NCI-H2171 treated with DMSO at 0.1 percent for 48 hours (cell line): ENCODE measurements at places on chromosomes 4 and X.

DNA sequence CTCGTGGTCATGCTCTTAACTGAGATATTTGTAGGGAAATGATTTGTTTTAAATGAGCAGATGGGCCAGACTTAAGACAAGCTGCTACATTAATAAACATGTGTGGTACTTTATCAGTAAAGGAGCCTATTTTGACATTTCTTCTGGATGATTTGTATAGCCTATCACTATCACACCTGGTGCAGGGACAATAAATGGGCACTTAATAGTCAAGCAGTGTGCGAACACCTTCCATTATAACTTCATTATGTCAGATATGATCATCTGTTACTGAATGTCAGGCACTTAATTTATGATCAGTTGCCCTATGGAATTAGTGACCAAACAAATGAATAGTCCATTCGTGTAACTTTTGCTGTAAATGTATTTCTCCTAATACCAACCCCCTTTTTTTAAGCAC is 628.8 kb downstream of the ADGRL3 start:
- DNase-seq, result peak; percentile 77

GRCh38 chr4:7788694-7789425 is 150.8 kb downstream of the AFAP1 start:
- DNase-seq, result no peak

- DNase-seq, result no peak
These were observed 47.6 kb downstream of the SH3KBP1 start for GRCh38 chrX:19839770-19840254.

DNA sequence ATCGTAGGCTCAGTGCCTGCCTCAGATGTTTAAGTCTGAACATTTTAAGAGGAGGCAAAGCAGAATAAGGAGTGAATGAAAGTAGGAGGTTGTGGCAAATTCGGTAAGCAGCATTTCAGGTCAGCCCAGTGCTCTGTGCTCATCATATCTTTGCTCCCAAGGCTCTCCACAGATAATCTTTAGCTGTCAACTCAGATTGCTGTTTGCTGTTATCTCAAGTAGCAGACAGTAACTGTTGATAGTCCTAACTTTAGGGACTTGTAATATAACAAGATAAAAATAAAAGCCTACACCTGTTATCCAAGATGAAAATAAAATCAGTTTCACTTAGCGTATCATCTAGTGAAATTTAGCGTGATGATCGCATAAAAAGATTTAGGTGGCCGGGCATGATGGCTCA is 18.6 kb upstream of the CLTRN start:
- DNase-seq, result no peak

DNA sequence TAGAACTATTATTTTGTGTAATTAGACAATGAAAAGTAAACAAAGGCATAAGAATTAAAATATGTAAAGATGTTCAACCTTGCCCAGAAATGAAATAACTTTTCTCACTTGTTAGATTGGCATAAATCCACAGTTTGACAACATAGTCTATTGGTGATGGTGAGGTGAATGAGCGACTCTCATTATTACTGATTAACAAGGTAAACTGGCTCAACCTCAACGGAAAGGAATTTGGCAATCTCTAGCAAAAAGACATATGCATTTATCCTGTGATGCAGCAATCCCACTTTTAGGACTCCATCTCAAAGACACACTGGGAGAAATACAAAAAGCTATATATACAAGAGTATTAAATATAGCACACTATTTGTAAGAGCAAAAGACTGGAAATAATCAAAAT is 22.3 kb downstream of the UBA6 start:
- DNase-seq, result no peak

DNA sequence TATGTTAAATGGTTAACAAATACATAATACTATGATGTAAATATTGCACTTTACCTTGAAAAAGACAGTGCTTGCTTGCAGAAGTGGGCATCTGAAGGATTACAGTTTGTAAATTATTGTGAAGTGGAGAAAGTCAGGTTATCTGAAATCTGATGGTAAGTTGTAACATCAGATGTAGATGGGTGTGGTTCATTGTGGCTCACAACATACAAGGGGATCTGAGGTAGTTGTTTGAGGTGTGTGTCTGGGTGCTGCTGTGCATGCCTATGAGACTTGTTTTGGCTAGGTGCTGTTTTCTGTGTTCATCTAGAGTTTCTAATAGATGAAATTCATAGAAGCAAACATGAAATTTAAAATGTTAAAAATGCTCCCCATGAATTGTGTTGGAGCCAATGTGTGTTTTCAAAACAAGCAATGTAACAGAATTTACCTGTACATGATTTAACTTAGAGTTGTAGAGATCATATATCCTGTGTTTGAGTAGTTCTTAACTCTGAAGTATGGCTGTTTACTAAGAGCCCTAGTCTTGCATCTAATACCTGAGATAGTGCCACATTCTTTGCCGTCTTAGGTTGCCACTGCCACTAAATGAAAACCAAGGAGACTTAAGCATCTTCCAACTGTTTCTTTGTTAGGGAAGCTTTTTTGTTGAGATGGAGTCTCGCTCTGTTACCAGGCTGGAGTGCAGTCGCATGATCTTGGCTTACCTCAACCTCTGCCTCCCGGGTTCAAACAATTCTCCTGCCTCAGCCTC is 11.9 kb upstream of the NDUFC1 start:
- no peak for DNase-seq

- DNase-seq, result no peak
These were observed 171.2 kb downstream of the TMA16 start for GRCh38 chr4:163665521-163666331.

DNA sequence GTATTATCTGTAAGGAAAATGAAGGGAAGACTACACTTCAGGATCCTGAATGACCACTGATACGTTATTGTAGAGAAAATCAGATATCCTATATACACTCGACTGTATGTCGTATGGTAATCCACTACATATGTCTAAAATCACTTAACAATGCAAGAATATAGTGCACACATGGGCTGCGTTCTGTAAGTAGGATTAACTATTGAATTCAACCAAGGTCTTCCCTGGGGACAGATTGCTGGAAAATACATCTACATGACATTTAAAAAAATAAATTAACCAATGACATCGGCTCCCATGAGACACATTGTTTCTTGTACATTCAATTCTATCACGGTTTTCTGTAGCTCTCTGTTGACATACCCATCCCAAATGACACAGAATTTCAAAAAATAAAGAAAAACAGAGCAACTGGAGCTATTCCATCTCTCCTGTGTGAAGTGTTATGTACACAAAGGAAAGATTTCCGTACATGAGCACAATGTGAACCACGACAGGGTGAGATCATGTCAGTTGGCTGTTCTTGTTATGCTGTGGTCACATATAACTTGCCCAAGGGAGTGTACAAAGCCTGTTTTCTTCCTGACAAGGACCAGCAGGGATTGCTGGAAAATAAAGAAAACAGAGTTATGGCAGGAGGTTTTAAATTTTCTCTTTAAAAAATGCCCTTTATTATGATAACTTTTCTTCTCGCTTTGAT is 6.1 kb downstream of the ENOX2 start:
- DNase-seq, result no peak

DNA sequence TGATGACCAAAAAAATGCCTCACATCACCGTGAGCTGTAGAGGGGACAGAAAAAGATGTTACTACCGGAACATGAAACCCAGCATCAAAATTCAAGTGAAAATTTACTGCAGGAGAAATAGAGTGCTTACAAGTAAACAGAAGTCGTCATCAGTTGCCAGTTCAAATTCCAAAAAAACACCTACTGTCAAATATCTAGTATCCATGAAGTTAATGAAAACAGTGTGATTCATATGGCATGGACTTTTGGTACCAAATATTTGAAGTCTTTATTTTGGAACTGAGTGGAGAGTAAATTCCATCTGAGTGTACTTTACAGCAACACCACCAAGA is 388.9 kb upstream of the SPOCK3 start:
- no peak for DNase-seq

DNA sequence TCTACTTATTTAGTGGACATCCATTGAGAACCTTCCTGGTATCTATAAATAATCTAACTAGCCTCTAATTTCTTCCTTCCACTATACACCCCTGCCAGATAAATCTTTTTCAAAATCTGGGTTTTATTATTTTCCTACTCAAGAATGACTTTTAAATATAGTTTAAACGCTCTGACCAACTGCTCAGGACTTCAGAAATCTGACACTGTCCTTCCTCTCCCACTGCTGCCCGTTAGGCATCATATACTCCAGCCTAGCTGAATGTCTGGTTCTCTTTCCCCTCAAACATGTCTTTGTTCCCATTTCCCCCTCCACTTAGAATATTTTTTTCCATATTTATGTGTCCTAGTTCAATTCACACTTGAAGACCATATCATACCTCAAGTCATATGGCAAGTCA is 35.2 kb upstream of the CBLL2 start:
- DNase-seq, result no peak

DNA sequence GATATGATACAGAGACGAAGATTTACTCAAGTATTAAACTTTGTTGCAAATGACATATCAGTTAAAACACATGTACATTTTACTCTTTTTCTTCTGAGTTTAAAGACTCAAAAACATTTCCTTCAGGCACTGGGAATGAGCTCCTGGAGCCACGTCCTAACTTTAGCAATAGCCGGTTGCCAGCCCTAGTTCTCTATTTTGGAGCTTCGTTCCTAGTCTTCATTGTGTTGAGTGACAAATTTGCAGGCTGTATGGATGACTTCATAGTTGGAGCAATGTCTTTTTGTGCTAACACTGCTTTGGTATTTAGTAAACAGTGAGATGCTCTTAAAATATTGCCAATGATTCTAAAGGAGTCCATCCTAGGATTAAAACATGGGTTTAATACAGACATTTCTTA is 190.9 kb downstream of the FAT4 start:
- no peak for DNase-seq

- no peak for DNase-seq
These were observed 17.8 kb downstream of the ZNF185 start for GRCh38 chrX:152915541-152916241.

GRCh38 chr4:38710053-38710452 is 46.1 kb downstream of the KLF3 start:
- DNase-seq, result no peak

GRCh38 chr4:165828928-165829327 is 44.1 kb upstream of the TLL1 start:
- DNase-seq, result peak; percentile 44

- DNase-seq, result peak; percentile 51
These were observed 94.6 kb upstream of the INPP4B start for GRCh38 chr4:142940425-142941330.

DNA sequence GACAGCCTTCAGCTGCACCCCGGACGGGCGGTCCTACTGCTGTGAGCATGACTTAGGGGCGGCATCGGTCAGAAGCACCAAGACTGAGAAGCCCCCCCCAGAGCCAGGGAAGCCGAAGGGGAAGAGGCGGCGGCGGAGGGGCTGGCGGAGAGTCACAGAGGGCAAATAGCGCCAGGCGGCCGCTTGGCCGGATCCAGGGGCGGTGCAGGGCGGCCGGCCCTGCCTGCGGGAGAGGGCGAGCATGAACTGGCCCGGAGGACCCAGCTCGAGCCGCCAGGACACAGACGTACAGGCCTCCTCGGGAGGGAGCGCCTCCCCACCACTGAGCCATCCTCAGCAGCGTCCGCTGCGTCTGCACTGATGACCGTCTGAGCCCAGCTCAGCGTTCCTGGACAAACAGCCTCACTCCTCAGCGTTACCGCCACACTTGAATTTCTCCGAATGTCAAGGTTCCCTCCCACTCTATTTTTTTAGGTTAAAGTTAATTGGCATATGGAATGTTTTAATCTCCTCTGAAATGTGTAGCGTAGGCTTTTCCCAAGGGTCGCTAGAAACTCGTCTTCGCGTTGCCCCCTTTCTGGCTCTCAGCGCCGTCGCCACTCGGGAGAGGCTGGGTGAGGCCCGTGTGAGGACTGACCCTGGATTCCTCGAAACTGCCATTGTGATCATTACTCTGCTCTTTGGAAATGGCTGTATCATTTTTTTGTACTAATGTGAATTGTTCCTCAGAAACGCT is 29.9 kb downstream of the NELFA start:
- DNase-seq, result no peak
